ENCODE measurements at places on chromosomes 5 and 9. TPM values are rescaled to one million over a fixed set of nuclear protein-coding genes. Genes with fewer than 3 reads are reported as not detected.

- no peak for DNase-seq
These were observed 147.0 kb upstream of the RASA1 start for GRCh38 chr5:87120518-87121303.

DNA sequence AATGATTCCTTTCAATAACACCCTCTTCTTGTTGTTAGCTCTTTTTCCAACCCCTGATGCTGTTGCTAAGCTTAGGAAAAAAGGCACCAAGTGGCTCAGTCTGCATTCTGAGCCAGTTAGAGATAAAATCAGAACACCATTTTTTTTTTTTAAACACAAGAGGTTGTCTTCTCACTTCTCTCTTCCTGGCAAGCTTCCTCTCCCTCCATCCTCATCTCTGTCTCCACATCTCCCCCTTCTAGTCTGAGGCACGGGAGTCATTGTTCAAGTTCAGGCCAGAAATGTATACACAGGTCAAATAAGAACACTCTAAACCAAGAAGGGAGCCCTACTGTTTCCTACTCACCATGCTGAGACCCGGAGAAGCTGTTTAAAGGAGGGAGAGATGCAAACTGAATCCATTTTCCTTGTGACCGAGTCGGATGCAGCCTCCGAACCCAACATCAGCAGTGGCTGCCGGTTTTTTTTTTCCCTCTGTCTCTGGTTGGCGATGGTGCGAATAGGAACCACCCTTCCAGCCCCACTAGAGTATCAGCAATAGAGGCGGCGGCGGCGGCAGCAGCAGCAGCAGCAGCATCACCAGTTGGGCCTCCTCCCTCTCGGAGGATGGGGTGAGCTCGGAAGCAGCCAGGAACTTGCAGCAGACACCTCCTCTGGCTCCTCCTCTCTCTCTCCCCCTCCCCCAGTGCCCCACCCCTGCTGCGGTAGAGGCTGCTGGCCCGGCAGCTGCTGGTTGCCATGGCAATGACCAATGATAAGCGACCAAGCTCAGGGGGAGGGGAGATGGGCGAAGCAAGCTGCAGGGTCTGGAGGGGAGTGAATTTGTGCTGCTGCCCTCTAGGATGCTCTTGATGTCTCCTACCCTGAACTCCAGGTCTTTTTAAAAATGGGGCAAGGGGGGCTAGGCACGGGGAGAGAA lies at the start of gene JAKMIP2:
JAKMIP2 (minus strand) TSS at position 619 of the 919 bp plus-strand sequence. CDS start 110,922 bp downstream, outside the sequence.
- DNase-seq, result peak; percentile 6

DNA sequence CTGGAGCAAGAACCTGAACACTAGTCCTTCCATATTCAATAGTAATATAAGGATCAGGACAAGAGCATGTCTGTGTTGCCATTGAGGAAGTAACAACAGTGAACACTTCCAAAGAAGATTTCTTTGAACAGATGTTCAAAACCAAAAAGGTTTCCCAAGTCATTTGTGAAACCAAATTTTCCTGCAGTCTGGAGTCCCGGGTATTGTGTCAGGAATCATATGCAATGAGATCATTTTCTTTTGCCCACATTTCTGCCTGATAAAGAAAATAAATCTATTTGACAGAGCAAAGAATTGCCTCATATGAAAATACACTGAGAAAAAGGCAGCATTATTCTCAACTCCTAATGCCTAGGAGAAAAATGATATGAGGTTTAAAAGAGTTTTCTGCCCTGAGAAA lies 151.7 kb downstream of the SNX18 start:
- no peak for DNase-seq

GRCh38 chr5:142015781-142016533 lies 3.1 kb upstream of the GNPDA1 start:
- no peak for DNase-seq

DNA sequence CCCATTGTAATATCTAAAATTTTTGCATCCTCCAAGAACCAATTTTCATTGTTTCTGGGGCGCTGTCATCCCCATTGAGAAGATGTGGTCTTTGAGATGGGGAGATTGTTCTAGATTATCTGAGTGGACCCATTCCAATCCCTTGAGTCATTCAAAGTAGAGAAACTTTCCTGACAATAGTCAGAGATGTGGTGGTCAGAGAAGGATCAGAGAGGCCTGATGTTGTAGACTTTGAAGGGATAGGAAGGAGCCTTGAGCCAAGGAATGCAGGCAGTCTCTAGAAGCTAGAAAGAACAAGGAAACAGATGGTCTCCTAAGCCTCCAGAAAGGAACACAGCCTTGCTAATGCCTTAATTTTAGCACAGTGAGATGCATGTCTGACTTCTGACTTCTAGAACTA lies 80.4 kb downstream of the TEK start:
- no peak for DNase-seq

- no peak for DNase-seq
These were observed 213.7 kb downstream of the DRD1 start for GRCh38 chr5:175230299-175230698.

DNA sequence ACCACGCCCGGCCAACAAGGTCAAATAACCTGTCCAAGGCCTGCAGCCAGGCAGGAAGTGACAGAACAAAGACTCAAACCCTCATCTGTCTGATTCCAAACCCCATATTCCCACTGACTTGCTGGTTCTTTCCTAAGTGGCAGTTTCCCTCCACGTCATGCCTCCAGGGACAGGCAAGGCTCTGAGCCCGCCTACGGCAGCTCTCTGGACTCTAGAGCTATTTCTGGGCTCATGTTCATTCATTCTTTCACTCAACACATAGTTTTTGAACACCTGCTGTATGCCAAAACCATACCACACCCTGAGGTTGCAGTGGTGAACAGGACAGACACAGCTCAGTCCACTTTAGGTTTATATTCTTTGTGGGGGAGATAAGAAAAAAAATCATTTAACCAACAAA lies 5.2 kb upstream of the FBP1 start:
- DNase-seq, result no peak

DNA sequence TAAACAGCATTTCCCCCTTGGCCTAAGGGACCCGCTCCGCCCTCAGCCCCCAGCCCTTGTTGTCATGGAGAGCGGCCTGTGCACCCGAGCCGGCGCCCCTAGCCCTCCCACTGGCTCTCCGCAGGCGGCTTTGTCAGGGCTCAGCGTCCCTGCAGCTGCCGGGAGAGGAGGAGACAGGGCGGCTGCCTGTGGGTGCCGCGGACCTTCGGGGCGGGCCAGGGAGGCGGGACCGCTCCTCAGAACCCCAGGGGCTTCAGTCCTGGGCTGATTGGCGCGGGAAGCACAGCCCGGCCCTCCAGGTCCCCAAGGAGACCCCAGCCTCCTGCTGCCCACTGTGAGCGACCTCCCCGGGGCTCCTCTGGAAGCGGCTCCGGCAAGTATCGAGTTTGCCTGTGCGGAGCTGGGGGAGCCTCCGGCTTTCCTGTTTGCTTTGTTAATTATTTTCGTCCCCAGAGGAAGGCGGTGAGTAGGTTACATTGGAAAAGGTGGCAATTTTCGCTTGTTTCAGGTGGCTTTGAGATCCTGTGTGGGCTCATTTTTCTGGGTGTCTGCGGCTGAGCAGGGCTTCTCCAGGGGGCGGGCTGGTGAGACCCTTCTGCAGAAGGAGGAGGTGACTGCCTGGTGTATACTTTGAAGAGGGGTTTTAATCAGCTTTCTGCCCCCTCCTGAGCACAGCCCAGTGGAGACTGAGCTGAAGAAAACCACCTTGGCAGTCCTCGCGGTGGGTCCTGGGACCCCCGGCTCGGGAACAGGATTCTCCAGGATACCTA lies at the start of gene FGD3:
FGD3 (plus strand) TSS at position 256 of the 770 bp plus-strand sequence. CDS start 28,734 bp downstream, outside the sequence.
- DNase-seq, result peak; percentile 33

DNA sequence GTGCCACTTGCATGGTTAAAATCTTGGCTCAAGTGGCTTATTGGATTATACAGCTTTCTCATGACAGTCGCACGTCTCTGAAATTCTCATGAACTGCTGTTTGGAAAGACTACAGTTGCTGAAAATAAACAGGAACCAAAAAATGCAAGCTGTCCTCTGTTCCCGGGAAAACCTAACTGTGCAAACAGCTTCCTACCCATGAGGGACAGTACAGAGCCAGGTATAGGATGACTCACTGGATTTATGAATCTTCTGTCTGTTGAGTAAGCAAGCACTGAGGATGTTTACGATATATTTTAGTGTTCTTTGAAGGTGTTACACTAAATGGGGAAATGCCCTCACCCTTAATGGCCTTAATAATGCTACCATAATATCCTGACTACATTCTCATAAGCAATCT lies 380.3 kb upstream of the TNC start:
- no peak for DNase-seq

DNA sequence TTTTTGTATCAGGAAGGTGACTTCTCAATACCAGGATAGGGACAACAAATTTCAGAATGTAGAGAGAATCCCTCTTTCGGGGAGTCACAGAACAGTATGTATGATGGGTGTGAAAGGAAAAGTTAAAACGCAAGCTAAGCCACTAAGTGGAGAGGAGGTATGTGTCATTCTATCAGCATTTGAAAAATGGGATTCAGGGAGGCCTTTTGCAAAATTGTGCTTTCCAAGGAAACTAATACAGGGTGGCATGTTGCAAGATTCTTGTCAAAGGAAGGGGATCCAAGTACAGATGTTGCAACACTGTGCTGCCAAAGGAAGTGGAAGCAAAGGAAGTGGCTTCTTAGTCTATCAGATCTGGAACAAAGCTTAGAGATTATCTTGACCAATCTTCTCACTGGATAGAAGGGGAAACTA lies 12.6 kb upstream of the TNIP1 start:
- DNase-seq, result no peak

- DNase-seq, result no peak
These were observed 8.5 kb downstream of the KLF4 start for GRCh38 chr9:107481035-107481434.

- DNase-seq, result no peak
These were observed 24.3 kb downstream of the DUSP1 start for GRCh38 chr5:172746725-172747124.

- peak; percentile 77 for DNase-seq
These were observed 984 bp downstream of the STXBP1 start for GRCh38 chr9:127612939-127613582.

GRCh38 chr9:78118742-78119473 lies 87.3 kb upstream of the GNAQ start:
- no peak for DNase-seq

DNA sequence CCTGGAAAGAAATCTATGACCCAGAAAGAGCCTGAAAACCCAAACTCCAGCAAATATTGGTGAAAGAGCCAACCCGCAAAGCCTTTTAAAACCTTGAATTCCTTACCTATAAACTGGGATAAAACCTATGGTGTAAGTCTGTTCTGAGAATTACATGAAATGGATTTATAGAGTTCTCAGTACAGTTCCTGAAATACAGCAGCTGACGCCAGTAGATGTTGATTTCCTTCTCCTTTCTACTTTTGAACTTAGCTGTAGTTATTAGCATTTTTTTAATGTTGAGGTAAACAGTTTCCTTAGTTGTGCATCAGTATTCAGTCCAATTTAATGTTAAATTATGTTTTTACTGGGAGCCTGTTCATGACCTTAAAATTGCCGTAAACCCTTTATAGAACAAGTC lies 3.7 kb downstream of the SPIN1 start:
- DNase-seq, result no peak

DNA sequence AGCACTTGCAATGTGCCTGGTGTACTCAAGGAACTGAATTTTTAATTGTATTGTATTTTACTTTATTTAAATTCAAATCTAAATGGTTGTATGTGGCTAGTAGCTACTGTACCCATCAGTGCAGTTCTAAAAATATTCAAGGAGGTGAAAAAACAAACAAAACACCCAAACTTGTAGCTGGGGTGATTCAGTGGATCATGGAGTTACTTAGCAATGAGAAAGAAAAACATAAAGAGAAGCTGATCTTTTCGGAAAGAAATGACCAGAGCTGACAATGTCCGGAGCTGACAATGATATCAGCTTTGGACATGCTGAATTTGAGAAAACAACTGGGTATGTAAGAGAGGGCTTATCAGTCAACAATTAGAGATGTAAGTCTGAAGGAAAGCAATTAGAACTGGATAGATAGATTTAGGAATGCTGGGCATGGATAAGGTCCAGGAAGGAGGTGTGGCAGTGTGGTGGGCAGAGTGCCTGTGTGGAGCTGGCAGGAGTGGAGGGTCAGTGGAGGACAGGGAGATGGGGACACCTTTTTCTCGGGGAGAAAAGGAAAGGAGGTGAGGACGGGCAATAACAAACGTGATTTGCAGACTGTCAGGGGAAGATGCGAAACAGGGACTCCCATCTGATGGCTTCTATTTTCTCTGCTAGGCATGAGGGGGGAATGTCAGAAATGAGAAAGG lies 113.2 kb downstream of the DCP2 start:
- DNase-seq, result no peak

- DNase-seq, result no peak
These were observed 51.7 kb downstream of the ARHGAP26 start for GRCh38 chr5:142821733-142822487.

DNA sequence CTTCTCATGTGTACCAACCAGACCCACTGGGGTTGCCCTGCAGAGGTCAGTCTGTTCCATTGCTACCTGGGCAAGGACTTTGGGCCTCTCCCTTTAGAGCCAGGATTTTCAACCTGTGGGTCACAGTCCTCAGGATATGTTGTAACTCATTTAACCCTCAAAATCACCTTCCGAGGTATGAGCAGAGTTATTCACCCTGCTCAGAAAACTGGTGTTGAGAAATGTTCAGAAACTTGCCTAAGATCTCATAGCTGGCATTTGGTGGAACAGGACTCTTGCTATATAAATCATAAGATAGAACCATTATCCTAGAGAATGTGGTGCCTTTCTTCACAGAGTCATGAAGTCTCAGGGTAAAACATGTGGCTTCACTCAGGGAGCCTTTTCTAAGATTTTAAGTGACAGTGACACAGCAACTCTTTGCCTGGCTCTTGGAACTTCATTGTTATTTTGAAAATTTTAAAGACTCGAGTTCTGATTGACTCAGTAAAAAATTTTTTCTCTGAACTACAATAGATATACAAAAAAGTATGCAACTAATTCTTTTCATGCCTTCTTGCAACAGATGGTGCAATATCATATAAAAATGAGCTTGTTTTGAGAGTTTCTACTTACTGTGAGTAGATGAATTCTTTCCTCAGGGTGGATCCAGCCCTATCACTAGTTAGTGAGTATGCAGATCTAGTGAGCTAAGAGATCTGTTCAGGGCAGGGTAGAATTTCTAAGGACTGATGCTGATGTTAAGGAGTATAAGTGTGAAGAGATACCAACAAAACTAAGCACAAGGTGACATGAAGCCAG lies 29.5 kb downstream of the CAST start:
- DNase-seq, result no peak

GRCh38 chr5:35371951-35372426 lies 141.7 kb upstream of the PRLR start:
- no peak for DNase-seq

The MVB12B gene
- 13.4 TPM for total RNA-seq

The PCDHGA9 gene
- 9.7 TPM for total RNA-seq
